Endothelial cell (in vitro differentiated cells): ENCODE measurements at places on chromosomes 5 and 9.

GRCh38 chr9:74609671-74610405 lies 112.7 kb downstream of the RORB start:
- DNase-seq, result no peak

DNA sequence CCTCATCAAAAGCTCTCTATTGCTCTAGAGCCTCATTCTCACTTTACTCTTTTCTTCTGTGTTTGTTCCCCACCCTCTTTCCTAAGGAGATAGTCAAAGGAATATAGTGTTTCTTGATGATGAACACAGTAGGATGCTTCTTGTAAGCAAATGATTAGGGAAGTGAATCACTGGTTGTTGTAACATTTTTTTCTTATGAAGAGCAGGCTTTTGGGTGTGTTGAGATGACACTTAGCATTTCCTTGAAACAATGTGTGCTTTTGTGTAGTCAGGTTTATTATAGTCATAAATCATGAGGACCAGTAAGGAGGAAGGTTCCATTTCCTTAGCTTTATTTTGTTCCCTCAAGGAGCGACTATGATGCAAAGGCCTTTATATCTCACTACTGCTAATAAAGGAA lies 1991.3 kb upstream of the C9orf72 start:
- no peak for DNase-seq

- no peak for DNase-seq
Measured at GRCh38 chr5:45288746-45289145, 407.4 kb downstream of the HCN1 start.

DNA sequence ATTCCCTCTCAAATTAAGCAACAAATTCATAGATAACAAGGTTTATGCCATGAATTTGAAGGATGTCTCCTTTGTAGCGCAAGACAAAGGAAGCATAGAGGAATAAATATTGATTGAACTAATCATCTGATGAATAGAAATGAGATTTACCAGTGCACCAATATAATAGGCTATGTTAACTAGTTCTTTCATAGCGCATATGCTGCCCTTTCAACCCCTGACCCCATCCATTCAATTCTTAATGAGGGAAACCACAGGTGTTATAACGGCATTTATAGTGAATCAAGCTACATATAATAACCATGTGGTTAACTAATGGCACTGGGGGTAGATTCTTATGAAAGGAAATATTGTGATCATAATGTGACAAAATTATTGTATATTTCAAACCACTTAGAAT lies 6.5 kb downstream of the RORB start:
- DNase-seq, result no peak

DNA sequence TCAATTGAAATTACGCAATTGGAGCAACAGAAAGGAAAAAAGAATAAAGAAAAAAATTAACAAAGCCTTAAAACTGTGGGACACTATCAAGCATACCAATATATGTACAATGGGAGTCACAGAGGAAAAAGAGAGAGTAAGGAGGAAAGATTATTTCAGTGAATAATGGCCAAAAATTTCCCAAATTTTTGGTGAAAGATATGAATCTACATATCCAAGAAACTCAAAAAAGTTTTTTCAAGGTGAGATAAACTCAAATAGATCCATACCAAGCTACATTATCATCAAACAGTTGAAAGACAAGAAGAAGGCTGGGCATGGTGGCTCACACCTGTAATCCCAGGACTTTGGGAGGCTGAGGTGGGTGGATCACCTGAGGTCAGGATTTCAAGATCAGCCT lies 8.8 kb upstream of the BRD3 start:
- DNase-seq, result no peak

GRCh38 chr9:87540444-87541105 lies 42.9 kb downstream of the DAPK1 start:
- no peak for DNase-seq

GRCh38 chr9:121286973-121287741 lies 19.2 kb downstream of the GSN start:
- peak; percentile 59 for DNase-seq

GRCh38 chr5:149857499-149857898 lies 87.1 kb downstream of the PDE6A start:
- no peak for DNase-seq

- DNase-seq, result no peak
Measured at GRCh38 chr5:138686668-138687067, 66.6 kb upstream of the CTNNA1 start.

DNA sequence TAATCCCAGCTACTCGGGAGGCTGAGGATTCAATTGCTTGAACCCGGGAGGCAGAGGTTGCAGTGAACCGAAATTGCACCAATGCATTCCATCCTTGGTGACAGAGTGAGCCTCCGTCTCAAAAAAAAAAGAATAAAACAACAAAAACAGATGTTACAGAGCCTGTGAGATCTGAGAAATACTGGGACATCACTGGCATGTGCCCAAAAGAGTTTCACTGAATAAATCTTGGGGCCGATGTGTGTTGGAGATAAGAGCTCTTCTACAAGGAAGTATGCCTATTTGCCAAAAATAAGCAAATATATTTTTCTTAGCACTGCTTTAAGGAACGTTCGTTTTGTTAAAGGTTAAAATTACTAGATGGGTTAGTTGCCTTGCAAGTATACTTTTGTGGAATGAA lies 55.1 kb downstream of the KIAA1958 start:
- DNase-seq, result no peak

GRCh38 chr9:97554566-97555075 lies 53.2 kb downstream of the TMOD1 start:
- no peak for DNase-seq

GRCh38 chr9:127293328-127293727 lies 28.8 kb downstream of the GARNL3 start:
- DNase-seq, result no peak

- DNase-seq, result no peak
Measured at GRCh38 chr5:173180331-173180730, 36.0 kb downstream of the BNIP1 start.

- DNase-seq, result no peak
Measured at GRCh38 chr5:75364571-75365280, 27.7 kb downstream of the HMGCR start.

DNA sequence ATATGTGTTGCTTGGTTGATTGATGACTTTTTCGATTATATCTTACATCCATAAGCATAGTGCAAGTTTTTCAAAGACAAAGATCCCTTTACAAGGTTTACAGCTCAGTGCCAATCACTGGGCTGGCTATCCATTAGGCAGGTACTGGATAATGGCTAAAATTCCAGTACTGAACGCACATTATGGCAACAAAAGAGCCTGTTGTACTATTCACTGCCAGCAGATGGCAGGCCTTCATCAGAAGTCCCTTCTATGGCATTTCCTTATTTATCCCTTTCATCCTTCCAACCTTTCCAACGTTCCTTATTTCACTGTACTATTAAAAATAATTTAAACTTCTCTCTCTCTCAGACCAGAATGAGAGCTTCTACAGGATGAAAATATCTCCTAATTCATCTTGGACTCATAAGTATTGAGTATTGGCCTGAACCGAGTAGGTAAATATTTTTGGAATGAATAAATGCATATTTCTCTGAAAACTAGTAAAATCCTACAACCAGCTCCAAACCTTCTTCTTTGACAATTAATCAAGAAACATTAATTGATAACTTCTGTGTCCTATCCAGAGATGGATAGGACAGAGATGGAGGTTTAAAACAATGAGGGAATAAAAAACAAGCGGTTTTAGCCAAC lies 6.7 kb upstream of the WNT8A start:
- DNase-seq, result peak; percentile 65

DNA sequence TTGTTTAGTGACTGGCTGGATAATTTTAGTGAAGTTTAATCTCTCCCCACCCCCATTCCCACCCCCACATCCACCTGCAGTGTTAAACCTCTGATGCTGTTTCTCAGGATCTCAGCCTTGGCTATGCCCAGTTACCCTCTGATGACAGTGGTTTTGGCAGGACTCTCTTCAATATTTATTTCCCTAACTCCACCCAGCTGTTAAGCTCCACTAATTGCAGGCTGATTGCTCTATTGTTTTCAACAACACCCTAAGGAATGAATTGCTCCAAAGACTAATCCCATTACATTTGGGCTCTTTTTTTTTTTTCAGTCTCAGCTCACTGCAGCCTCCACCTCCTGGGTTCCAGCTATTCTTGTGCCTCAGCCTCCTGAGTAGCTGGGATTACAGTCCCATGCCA lies 46.3 kb downstream of the PHAX start:
- DNase-seq, result no peak

DNA sequence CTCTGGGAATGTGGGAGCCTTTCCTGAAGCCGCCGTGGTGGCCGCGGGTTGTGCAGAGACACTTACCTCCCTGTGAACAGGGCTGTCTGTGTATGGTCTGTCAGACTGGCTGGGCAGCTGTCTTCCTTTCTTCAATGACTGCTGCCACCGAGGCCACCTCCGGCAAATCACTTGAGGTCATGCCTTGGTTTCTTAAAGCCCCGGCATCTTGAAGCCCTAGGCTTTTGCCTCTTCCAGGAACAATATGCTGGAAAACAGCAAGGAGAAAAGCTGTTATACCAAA lies 79.5 kb upstream of the ZSWIM6 start:
- no peak for DNase-seq

DNA sequence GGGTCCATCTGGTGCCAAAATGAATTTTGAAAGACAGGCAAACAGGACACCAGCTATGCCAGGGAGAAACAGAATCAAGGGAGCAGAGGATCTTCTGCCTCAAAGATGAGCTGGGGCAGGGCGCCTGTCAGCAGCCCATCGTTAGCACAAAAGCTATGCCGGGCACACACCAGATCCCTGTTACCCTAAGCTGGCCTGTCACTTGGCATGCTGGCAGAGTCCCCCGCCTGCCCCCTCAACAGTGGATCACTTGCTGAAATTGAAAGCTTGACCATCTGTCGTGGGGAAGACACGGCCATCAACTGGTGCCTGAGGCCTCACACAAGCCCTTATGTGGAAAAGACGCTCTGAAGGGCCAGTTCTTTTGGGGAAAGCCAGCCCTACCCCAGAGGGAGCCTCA lies 256.4 kb downstream of the EBF1 start:
- no peak for DNase-seq

DNA sequence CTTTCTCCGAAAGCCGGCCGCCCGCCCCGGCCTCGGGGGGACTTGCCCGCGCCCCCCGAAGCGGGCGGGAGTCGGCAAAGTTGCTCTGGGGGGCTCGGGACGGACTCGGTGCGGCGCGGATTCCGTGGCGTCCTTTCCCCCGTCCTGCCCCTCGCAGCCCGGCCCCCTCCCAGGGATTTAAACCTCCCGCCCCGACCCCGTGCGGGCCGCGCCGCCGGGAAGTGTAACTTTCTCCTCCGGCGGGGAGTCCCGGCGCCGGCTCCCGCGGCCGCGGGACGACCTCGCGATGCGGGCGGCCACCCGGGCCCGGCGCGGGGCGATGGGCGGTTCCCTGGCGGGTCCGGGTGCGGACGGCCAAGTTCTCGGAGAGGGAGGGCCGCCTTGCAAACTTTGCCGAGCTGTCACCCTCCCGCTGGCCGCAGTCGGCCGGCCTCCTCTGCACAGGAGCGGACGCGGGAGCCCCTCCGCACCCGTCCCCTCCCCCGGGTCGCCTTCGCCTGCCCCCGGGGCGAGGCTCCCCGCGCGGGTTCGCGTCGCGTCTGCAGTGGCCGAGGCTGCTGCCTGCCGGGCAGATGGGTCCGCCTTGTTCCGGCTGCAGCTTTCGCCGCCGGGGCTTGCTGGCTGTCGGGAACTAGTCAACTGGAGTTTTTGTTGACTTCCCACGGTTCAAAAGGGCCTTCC lies 732 bp downstream of the PBX3 start:
- DNase-seq, result peak; percentile 51
